Breast epithelium (tissue), 4 donors: ENCODE measurements at places on chromosomes 13 and 19.

DNA sequence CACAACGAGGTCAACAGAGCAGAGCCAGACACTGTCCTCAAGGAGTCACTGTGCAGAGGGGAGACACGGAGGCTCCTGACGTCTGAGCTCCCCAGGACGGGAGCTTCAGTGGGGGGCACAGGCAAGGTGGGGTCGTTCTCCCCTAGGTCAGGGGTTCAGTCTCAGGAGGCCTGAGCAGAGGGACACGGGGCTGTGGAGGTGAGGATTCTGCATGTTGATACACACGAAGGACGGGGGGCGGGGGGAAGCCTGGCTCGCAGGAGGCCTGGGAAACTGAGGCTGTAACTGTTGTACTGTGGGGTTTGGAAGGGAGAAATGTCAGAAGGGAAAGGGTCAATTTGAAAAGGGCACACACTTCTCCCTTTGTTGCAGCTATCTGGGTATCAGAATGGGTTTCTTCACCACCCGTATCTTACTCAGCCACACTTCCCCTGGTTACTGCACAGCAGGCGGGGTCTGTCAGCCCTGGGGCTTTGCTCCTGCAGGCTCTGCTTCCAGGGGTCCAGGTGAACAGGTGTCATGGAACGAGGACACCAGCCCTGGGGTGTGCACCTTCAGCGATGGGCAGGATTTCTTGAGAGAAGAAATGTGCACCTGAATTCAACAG is 748 bp upstream of the SIGLEC8 start:
- DNase-seq = no peak

GRCh38 chr19:44576843-44577565 is 36.4 kb upstream of the IGSF23 start:
- no peak for DNase-seq

DNA sequence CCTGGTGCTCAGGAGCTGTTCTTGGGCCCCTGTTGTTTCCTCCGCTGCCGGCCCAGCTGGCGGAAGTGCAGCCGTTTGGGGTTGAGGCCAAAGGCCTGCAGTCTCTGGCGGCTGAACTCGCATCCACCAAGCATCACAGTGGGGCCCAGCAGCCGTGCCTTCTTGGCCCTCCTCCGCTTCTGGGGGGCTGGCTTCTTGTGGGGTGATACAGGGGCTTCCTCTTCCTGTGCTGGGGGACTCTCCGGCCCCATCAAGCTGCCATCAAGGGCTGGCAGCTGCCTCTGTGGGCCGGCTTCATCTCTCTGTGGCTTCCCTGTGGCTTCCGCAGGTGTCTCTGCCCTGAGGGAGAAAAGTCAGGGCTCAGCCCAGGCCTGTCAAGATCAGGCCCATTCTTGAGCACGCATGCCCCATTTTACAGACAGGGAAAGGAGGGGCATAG is 10.3 kb downstream of the ATG4D start:
- DNase-seq = no peak

GRCh38 chr19:30682999-30683536 is 310.9 kb downstream of the ZNF536 start:
- peak; percentile 75 for DNase-seq

- no peak for DNase-seq
These were observed 15.5 kb upstream of the SLC7A10 start for GRCh38 chr19:33241091-33241529.

GRCh38 chr19:20078581-20079031 is 806 bp downstream of the ZNF90 start:
- DNase-seq = no peak

GRCh38 chr19:22532388-22533300 is 101.5 kb upstream of the ZNF492 start:
- DNase-seq = peak; percentile 95

DNA sequence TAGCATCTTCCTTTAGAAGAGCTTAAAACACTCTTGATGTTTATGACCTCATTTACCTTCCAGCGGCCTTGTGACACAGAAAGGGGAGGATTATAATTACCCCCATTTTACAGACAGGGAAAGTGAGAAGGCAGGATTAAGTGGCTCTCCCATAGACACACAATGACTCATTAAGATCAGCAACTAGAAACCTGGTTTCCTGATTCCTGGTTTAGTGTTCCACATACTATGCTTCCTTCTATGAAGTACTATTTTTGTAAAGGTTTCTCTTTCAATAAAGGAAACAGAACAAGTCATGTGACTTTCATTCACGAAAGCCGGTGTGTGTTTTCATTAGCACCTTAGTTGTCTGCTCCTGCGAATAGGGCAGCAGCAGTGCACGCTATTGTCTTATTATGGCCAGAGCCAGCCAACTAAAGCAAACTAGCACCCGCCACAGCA is 8.3 kb downstream of the IRS2 start:
- DNase-seq = no peak

DNA sequence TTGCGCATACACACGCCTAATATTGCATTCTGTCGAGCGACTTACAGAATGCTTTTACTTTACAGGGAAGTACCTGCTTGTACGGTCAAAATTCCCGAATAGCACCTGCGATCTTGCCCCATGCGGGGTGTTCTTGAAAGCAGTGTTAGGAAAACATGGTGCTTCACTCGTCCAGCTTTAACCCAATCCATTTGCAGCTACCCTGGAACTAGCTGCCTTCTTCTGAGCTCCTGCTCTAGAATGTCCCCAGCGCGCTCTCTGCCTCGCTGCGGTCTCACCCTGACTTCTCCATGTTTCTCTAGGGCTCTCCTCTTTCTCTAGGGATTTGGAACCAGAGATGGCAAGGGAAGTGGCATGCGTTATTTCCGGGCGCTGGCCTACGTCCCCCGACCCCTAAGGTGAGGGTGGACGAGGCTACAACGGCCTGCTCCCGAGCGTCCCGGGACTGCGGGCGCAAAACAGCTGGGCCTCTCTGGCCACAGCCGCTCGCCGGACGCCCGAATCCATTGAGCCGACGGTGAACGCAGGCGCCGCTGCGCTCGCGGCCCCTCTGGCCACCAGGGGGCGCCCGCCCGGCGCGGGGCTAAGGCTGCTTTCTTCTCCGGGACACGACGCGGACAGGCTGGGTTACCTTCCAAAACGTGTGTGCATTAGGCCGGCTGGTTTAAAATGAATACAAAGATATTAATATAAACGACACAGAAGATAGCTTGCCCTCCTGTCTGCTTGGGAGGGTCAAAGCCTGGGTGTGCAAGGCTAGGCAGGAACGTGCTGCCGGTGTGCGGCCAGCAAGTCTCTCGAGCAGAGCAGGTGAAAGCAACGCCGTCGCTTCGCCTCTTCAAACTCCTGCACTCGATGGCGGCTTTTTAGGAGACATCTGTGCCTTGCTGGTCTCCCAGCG is 1.8 kb upstream of the SPRY2 start:
- DNase-seq = peak; percentile 82

GRCh38 chr13:93685900-93686299 is 459.3 kb downstream of the GPC6 start:
- no peak for DNase-seq

DNA sequence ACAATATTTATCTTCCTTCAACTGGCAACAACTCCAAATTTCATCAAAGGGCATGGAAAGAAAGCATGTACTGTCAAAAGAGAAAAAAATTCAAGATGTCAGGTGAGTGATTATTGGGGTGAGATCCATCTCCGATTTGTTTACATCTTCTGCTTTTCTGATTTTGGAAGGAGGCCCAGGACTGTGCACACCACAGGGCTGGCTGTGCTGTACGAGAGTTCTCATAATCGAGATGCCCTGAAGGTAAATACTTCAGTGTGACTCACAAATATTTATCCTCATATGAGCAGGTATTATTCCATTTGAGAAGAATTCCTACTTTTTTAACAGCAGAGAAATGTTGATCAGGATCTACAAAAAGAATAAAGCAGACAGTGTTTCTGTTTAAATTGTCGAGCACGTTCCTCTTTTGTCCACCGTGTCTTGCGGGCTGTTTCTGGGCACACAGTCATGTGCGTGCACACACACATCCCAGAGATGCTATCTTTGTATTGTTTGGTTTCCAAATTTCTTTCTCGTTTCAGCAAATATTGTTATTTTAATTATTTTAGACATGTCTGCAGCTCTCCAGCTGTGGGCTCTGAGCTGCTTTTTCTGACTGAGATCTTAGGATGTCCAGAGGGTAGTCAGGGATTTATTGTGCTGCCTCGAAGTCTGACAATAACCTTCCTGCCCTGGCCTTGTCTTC is 103.8 kb downstream of the KL start:
- DNase-seq = no peak

- DNase-seq = no peak
These were observed 656 bp upstream of the ZNF324 start for GRCh38 chr19:58466089-58466759.

- no peak for DNase-seq
These were observed 63.3 kb downstream of the DHRS12 start for GRCh38 chr13:51740698-51741097.

- DNase-seq = no peak
These were observed 878 bp upstream of the ADAMTSL5 start for GRCh38 chr19:1513499-1514294.

DNA sequence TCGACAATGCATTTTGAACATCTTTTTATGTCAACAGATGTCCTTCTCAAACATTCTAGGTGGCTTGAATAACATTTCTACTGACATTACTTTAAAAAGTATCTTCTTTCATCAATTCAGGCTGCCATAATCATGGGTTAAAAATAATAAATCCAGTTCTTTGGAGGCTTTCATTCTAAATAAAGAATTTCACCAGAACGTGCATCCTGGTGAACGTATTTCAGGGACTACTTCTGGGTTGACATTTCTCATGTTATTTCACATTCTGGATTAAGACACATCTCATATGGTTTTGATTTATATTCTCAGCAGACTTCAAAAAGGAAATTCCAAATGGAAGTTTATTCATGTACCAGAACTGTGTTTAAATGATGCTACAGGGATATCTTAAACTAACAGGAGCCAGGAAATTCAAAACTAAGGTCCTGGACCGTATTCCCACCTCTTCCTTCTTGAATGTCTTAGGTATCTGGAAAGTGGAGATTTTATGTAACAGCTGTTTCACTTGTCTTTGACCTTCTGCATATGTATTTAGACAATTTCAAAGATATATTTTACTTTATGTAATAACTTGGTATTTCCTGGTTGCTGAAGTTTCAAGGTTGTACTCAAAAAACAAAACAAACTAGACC is 107.2 kb downstream of the STARD13 start:
- DNase-seq = no peak

DNA sequence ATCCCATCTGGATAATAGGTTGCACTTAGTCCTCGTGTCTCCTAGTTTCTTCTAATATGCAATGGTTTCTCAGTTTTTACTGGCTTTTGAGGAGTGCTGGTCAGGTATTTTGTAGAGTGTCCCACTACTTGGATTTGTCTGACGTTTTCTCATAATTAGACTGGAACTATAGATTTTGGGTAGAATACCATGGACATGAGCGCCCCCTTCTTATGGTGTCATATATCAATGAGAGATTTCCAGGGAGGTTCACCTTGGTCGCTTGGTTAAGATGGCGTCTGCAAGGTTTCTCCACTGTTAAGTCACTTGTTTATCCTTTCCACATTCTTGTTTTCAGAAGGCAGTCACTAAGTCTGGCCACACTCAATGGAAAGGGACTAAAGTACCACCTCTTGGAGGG is 6.7 kb downstream of the SOHLH2 start:
- no peak for DNase-seq

GRCh38 chr13:112177450-112178288 is 110.7 kb downstream of the SOX1 start:
- no peak for DNase-seq

DNA sequence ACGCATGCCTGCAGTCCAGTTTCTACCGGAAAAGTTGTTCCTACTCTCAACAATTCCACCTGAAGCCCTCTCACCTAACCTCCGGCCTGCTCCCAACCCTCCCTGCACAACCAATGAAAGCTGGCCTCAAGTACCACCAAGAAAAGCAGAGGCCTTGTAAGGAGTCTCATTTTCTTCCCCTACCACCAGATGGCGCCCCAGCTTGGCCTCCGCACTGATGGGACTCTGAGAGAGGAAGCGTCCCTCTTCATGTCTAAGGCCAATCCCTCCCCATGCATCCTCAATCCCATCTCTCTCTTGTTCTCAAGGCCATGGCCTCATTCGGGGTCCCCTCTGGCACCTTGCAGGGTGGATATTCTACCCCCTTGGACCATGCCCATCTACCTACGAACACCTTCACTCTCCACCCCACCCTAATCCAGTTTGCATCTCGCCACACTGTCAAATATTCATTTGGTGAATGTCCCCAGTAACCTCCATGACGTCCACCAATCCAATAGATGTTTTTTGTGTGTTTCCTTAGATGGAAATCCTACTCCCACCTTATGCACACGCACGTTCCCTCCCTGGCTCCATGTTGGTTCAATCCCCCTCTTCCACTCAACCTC is 412.8 kb downstream of the ZNF536 start:
- no peak for DNase-seq

- DNase-seq = no peak
These were observed 4.4 kb downstream of the WASF3 start for GRCh38 chr13:26561651-26562511.

DNA sequence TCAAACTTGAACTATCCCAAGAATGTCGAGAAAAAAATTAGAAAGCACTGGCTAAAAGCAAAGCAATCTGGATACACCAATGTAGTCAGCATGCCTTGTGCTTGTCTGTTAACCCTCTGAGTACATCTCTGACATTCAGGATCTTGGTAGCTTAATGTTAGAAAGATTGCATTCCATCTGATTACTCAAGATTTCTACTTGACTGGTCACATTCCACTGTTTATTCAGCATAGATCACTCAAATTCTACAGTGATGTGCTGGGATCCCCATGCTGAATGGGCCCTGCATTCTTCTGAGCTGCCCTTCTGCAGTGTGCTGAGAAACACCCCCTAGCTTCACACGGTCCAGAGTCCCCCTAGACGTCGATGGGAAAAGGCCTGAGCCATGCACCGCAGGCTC is 295.4 kb upstream of the MAB21L1 start:
- no peak for DNase-seq

- no peak for DNase-seq
These were observed 165.1 kb upstream of the PRR20A start for GRCh38 chr13:56975647-56976046.

- no peak for DNase-seq
These were observed 88.7 kb downstream of the RNASEH2B start for GRCh38 chr13:50998326-50998725.

GRCh38 chr19:51251468-51251820 is 564 bp downstream of the SIGLECL1 start:
- no peak for DNase-seq

GRCh38 chr19:13149628-13150186 is 468 bp downstream of the STX10 start:
- peak; percentile 32 for DNase-seq

GRCh38 chr13:35917252-35917941 is 213.8 kb downstream of the DCLK1 start:
- DNase-seq = no peak

DNA sequence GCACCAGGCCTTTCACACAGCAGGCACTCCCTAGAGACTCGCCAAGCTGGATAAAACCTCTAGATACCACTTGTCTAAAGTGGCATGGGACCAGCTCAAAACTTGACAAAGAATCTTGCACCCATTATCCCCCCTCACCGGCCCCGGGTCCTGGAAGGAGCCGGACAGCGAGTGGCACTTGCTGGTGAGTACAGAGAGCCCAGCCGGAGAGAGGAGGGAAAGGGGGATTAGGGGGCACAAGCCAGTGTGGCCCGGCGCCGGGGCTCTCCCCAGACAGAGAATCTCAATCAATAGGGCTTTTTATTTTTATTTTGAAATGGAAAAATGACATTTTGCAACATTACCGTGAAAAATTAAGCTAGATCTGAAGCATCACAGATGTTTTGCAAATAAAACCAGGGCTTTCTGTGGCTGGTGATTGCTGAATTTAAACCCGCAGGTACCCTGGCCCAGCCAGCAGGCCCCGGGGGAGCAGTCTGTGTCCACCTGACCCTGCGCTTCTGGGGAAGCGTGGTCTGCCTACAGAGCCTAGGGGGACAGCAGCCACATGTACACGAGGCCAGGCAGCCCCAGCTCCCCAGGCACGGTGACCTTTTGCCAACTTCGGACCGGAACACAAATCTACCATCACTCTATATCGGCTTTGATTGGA is 10.0 kb upstream of the VSTM2B start:
- no peak for DNase-seq
